ENCODE measurements at places on chromosomes 2 and 18.

GRCh38 chr2:102473020-102473419, at the start of gene SLC9A4:
SLC9A4 (plus strand) TSS chr2:102473226; CDS start chr2:102473760, 534 bp downstream.
- DNase-seq, result no peak

DNA sequence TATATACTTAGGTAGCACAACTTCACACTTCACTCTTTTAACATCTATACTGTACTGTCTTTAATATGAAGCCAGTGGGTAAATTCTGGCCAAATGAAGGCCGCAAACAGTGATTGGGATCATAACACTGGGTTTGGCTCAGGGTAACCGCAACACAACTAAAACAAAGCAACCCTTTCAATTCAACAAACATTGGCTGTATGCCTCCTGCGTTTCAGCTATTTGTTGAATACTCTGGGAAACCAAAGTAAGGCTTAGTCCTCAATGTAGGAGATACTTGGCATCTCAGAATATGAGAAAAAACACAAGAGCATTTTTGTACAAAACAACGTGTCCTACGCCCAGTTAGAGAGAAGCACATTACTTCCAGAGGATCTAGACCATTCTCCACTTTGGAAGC, 693.3 kb upstream of the KLHL29 start:
- DNase-seq, result no peak

DNA sequence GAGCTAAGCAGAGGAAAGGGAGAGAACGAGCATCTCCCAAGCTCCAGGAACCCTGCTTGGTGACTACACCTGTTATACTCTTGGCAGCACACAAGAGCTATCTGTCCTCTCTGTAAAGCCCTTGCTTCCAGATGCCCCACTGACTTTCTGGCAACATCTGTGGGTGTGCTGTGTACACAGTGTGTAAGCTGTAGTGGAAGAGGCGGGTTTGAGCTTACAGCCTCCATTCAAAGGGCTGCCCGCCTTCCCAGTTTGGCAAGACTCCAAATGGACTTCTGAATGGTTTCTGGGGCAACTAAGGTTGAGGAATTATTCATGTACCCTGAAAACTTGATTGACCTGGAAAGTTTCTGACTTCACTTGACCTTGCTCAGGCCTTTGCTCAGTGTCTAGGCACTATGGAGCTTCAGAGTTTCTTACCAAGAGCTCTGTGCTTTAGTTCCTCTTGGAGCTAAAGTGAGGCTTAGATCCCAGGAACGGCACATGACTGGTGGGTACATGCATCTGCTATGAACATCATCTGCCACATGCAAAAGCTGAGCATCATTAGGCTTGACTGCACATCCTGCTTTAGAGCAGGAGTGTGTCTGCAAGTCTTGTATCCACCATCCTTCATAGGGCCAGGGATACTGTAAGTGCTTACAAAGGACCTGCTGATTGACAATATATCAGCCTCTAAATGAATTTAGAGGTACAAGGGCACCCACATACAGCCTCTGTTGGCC, 290.9 kb upstream of the SIX2 start:
- DNase-seq, result no peak

- no peak for DNase-seq
These were observed 432.3 kb downstream of the SUCLG1 start for GRCh38 chr2:84026818-84027217.

DNA sequence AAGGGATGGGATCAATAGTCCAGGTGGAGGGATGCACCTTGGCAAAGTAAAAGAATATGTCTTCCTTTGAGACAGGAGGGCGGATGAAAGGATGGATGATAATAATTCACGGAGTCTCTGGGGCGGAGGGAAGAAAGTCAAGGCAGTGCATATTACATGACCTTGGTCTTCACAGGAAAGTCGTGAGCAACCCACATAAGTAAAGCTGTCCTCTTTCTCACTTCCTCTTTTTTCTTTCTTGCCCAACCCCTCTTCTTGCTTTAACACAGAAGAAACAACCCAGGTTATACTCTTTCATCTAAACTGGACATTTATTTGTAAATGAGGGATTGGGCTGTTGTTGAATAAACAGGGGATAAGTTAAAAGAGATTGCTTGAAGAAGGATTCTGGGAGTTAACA, 168.7 kb upstream of the SKOR2 start:
- DNase-seq, result no peak

DNA sequence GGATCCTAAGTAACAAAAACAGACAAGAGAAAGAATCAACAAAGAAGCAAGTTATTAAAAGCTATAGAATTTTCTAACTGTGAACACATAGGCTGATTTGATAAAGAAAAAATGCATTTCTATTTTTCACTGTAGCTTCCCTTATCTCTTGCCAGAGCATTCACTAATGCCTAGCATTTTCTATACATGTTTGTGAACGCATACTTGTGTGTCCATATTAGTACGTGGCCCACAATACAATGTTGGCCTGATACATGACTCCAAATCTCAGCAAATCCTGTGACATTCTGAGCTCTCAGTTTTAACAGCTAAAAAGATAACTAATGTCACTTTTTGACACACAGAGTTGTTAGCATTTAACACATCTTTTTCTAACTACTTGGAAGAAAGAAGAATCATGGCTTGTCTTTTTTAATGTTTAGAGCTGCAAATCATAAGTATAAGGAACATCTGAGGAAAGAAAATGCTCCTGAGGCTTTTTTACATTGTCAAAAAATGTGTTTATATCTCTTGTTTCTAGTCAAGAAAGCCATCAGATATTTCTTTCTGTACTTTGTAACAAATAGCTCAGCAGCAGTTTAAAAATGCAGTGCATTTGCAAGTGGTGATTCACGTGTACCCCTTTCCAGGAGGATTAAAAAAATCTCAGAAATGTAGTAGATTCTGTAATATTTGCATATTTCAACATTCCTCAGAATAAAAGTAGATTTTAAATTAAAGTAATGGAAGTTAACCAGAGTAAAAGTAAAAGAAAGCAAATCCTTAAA, 1646.8 kb upstream of the TMEFF2 start:
- no peak for DNase-seq

DNA sequence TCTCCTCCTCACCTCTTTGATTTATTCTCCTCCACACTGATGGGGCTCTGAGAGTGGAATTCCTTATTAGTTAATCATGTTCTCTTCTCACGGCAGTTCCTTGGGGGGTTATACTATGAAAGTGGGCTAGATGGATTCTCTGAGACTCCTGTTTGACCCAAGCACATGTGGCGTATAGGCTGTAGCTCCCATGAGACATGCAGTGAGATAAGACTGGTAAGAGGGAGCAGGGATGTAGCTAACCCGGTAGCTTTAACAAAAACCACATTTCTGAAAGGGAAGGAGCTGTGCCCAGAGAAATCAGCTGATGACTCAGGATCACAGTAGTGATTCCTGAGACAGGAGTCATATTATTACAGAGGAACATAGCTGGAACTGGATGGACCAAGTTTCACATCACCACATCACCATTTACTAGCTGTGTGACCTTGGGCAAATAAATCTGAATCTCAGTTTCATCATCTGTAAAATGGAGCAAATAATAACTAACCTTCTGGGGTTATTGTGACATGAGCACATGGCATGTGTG, 82.9 kb downstream of the CRIM1 start:
- DNase-seq, result no peak

GRCh38 chr2:121237336-121237979, 47.5 kb downstream of the TFCP2L1 start:
- DNase-seq, result no peak

- DNase-seq, result no peak
These were observed 654.6 kb upstream of the LINC00305 start for GRCh38 chr18:64803471-64803870.

DNA sequence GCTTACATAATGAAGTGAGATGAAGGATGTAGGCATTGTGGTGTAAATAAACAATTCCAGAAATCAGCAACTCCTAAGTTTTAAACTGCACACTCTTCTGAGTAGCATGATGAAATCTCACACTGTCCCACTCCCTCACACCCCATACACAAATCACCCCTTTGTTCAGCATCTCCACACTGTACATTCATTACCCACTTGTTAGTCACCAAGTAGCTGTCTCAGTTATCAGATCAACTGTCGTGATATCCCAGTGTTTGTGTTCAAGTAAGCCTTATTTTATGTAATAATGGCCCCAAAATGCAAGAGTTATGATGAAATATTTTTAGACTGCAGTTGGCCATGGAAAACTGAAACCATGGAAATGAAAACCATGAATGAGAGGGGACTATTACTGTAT, 135.7 kb downstream of the GRB14 start:
- no peak for DNase-seq

GRCh38 chr2:174667250-174667860, 69.8 kb upstream of the WIPF1 start:
- DNase-seq, result no peak

DNA sequence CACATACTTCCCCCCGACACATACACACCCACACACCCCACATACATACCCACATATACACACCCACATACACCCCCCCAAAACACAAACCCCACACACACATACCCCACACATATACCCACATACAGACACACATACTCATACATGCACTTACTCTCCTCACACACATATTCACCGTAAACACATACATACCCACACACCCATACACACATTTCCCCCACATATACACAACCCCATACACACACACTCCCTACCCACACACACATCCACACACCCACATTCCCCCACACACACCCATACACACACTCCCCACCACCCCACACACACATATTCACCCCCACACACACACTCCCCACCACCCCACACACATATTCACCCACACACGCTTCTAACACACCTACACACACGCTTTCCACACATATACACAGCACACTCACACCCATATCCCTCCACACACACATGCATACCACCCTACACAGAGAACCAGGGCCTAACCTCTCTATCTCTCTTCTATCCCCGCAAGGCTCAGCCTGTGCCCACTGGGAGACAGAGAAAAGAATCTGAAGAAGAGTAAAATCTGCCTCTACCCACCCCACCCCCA, 182.4 kb upstream of the ETAA1 start:
- no peak for DNase-seq

DNA sequence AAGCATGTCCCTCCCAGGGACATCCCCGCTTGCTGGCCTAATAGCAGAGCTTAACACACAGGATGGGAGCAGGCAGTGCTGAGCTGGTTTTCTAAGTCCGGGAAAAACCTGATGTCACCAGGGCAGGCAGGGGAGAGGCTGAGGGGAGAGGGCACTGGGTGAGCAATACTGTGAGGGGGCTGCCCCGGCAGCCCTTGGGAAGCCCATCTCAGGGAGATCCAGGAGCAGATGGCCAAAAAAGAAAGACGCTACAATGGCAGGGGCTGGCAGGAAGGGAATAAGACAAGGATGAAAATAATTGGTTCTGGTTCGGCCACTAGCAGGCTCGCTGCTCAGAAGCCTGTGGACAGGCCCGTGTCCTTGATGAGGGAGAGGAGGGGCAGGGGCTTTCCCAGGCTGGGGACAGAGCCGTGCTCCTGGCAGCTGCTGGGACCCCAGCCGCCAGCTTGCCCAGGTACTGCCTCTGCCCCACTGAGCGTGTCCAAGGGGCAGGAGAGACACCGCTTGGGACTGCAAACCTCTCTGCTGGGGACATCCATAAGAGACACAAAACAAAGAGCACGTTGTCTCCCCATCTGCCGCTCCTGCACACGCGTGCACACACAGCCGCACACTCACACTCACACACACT, 30.2 kb downstream of the SMAD7 start:
- DNase-seq, result no peak

GRCh38 chr2:229176136-229176535, 95.0 kb downstream of the PID1 start:
- DNase-seq, result no peak
